ACHN (cell line): ENCODE measurements at places on chromosomes 6 and 20.

DNA sequence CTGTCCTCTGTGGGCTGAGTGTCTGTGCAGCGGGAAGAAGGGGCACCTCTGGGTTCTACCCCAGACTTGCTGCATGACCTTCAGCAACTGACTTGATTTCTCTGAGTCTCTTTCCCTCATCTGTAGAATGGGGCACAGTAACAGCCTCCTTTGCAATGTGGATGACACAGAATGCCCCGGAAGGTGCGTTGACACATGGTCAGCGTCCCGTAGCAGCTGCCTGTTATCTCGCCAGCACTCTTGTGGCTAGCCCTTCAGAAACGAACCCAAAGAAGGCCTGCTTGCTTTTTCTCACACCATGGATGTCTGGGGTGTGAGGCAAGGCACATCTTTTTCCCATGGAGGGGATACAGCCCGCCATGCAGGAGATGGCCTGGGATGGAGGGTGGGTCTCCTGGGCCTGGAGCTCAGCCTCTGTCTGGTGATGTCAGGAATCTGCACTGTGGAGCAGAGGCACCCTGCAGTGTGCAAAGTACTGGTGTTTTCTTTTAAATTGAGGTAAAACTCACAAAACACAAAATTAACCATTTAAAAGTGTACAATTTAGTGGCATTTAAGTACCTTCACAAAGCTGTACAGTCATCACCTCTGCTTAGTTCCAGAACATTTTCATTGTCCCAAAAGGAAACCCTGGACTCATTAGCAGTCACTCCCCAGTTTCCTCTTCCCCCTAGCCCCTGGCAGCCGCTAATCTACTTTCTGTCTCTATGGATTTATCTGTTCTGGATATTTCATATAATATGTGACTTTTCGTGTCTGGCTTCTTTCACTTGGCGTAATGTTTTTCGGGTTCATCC, 59.8 kb upstream of the FAM83D start:
- no peak for DNase-seq

DNA sequence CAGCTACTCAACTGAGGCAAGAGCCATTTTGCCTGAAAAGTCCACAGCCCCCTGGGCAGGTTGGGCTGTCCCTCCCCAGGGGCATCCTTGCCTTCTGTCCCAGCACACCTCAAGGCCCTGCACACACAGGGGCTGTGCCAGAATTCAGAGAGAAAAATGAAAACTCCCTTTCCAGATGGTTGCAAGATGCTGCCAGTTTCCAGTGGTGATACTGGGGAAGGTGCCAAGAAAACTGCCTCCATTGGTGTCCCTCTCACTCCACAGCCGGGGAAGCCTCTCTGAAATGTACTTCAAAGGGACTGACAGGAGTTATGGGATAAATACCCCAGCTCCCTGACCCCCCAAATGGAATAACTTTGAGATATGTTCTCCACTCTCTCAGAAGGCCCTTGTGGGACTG, 154.2 kb upstream of the MAFB start:
- DNase-seq, result no peak

GRCh38 chr20:28562510-28562898, 2695.0 kb upstream of the DEFB115 start:
- peak; percentile 84 for DNase-seq

DNA sequence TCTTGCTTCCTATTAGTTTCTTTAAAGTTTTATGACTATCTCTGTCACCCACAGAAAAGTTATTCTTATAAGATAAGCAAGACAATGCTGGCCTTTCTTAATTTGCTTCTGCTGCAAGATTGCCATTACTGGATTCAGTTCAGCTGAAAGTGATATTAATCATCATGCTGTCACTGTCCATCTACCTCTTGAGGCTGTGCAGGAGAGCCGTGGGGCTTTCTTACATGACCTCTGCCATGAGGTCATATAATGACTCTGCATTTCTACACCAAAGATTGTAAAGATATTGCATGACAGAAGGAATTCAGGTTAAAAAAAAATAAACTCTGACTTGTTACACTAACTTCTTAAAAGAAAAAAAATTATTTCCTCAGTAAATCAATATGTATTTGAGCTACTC, 106.9 kb downstream of the TRDN start:
- peak; percentile 11 for DNase-seq

DNA sequence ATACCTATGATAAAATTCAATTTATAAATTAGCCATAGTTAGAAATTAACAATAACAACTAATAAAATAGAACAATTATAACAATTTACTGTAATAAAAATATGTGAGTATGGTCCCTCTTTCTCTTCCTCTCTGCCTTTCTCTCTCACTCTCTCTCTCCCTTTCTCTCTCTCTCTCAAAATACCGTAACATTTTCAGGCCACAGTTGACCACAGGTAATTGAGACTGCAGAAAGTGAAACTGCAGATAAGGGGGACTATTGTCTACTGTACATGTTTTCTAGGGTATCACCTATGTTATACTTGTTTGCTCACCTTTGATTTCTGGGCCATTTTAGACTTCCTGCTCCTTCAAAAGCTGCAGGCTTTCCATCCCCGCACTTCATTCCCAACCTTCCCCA, 46.8 kb downstream of the LY86 start:
- DNase-seq, result no peak

DNA sequence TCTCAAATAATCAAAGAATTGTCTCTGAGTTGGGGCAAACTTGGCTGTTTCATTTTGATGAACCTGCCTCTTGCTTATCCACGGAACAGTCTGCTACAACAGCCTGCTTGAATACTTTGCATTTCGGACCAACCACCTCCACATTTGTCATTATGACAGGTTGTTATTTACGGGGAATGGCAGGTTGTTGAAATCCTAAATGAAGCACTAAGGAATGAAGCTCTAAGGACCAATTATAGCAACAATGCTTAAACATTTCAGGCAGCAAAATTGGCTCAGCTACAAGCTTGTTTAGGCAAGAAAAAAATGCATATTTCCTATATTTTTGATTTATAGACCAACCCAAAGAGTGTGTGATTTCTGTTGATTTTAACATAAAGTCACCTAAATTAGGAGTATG, 84.5 kb downstream of the MAP3K7 start:
- DNase-seq, result no peak

DNA sequence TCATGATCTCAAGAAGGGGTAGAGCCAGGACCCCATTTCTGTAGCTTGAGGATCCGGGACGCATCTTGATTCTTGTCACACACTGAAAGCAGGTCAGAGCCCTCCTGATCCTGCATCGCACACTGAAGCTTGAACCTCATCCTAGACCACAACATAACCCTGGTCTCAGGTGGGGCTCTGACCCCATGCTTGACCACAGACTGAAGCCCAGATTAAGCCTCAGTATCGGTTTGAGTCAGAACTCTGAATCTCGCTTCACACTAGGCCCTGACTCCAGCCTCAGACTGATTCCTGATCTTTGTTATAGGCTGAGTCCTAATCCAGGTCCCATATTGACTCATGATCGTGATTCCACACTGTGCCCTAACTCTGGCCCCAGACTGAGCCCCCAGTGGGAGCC, 8.5 kb upstream of the RSPO4 start:
- no peak for DNase-seq

DNA sequence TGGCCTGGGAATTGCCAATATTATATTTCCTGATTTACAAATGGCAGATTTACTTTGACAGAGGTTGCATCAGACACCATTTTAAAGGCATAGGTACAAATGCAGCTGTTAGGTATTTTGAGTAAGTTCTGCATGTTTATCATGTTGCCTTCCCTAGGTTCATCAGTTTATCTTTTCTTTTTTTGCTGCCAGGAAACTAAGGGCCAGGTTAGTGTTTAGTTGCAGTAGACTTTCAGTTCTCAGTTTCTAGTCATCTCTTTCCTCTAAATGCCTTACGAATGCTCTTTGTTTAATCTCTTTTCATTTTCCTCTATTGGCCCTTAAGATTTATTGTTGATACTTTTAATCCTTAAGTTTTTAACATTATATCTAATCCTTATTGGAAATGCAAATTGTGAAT, 129.9 kb downstream of the SMAP1 start:
- no peak for DNase-seq

DNA sequence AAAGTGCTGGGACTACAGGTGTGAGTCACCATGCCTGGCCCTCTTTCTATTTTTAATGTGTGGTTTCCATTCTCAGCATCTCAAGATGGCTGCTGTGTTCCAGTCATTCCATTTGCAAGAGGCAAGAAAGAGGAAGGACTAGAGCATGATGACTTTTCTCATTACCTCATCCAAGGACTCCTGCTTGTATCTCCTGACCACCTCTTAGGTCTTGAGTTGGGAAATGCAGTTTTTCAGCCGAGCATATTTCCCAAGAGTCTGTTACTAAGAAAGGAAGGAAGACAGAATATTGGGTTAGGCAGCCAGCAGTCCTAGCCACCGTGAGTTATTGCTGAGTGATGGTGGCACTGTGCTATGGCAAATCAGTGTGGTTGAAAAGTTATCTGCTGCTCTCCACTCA, 108.4 kb upstream of the INSM1 start:
- no peak for DNase-seq

DNA sequence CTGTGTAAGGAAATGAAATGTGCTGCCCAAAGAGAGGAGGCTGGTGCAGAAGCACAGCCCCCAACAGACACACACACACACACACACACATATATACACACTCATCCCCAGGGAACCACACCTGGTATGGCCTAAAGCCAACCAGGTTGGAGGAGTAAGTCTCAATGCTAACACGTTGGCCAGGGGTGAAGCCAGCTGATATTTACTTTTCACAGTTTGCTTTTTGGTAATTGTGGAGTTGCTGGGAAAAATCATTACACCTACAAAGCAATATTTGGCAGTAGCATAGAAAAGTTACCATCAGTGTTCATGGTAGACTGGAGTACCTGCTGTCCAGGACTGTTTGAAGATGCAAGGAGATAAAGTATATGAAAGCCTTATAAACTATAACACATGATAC, 50.3 kb upstream of the NAA20 start:
- no peak for DNase-seq

DNA sequence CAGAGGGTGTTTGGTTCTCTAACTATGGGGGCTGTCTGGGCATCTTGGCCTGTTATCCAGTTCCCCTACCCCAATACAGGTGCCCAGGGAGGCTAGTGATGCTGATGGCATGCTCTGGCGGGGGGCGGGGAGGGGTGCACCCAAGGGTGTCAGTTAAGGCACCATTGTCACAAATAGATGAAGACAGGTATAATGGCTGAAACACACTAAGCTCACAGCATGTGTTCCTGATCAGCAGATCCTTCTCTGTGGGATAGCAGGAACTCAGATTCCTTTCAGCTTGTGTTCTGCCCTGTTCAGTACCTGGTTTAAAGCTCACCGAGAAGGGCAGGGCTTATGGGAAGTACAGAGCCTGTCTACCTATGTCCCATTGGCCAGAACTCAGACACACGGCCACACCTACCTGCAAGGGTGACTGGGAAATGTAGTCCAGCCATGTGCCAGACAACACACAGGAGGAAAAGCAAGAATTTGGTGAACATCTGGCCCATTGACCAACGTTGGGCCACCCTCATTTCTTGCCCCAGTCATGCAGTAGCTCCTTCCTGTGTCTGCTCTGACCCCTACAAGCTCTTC, 3.4 kb upstream of the RSPO4 start:
- DNase-seq, result peak; percentile 45

DNA sequence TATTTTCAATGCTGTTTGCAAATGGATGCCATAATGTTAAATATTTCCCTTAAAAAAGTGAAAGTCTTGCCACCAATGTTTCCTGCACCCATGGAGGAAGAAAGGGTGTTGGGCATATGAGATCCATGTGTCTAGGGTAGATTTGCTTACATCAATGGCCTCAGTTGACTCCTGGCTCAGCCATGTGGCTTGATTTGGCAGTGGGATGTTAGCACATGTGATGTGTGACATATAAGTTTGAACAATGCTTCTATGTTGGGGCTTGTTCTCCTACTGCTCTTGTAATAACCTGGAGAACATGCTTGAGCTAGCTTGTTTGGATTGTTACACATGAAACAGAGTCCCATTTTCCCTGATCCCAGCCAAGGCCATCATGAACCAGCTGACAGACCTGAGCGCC, 187.6 kb downstream of the SCP2D1 start:
- DNase-seq, result no peak

DNA sequence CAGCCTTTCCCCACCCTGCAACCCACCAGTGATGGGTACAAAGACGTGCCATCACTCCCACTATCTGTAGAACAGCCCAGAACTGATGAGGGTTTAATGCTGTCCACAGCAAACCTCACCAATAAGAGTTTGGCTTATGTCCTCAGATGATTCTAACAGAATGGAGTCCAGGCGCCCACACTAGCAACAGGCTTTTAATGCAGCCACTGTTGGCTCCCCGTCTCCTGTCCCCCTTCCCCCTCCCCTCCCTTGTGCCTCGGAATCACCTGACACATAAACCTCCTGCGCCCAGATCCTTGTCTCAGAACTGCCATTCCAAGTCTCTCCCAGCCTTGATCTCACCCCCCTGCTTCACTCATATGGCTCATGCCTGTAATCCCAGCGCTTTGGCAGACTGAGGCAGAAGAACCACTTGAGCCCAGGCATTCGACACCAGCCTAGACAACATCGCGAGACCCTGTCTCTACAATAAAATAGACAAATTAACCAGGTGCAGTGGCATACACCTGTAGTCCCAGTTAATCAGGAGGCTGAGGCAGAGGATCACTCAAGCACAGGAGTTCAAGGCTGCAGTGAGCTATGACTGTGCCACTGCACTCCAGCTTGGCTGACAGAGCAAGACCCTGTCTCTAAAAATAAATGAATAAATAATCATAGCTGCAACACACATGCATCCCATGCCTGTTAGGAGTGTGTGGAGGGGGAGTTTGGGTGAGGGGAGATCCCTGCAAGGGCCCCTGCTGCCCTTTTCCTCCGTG, 85.6 kb downstream of the SNX5 start:
- no peak for DNase-seq

GRCh38 chr6:27669295-27669623, 196.4 kb upstream of the ZNF184 start:
- DNase-seq, result peak; percentile 43
